ENCODE measurements at places on chromosomes 3 and 15.

DNA sequence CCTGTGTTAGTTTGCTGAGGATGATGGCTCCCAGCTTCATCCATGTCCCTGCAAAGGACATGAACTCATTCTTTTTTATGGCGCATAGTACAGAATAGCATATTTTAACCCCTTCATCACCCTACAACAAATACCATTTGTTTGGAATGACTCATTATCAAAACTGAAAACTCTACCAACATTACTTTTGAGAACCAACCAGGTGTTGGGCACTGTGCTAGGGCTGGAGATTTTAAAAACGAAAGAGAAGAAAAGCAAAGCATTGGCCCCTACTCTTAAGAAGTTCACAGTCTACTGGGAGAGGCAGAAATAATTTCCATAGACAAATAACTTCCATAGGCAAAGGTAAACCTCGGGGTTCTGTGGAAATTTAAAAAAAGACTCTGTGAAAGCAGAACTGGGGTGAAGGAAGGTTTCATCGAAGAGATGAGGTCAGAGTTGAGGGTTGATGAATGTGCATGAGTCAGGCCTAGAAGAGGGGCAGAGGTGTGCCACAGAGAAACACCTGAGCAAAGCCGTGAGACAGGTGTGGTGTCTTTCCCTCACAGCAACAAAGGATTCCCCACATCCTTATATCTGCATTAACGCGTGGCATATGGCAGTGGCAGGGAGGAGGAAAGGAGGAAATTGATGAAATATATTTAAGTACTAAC is 51.0 kb downstream of the MCF2L2 start:
- DNase-seq, result peak; percentile 81

DNA sequence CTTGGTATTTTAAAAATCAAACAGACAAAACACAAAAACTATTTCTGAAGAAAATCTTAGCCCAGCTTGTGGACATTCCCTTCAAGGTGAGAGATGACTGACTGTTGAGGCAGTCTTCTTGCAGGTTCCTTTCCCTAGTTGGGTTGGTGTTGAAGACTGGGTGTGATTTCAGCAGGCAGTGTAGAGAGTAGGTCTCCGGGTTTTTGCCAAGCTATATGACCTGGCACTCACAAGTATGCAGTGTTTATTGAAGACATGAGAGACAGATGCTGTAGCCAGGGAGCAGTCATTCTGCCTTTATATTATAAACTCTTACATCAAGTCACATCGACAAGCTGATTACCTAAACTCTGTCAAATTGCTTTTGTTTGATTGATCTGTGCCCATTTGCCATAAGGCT is 17.5 kb downstream of the SENP8 start:
- no peak for DNase-seq

DNA sequence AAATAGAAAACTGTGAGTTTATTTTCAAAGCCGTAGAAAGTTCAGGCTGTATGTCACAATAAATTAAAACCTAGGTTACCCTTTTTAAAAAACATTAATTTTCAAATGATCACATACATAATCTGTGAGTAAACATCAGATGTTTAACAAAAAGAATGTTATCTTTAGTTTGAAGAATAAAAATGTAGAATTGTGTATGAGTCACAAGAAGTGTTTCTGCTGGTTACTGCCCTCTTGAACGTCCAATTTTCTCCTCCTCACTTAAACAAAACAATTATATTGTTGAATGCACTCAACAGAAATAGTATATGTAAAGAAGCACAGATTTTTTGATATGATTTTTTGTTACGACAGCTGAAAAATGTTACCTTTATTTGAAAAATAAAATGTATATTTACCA is 855.1 kb downstream of the ROBO1 start:
- DNase-seq, result no peak

GRCh38 chr3:112984485-112984884 is 6.3 kb upstream of the GTPBP8 start:
- peak; percentile 63 for DNase-seq

- DNase-seq, result no peak
These were observed 1.4 kb downstream of the GYG1 start for GRCh38 chr3:148992635-148993255.

DNA sequence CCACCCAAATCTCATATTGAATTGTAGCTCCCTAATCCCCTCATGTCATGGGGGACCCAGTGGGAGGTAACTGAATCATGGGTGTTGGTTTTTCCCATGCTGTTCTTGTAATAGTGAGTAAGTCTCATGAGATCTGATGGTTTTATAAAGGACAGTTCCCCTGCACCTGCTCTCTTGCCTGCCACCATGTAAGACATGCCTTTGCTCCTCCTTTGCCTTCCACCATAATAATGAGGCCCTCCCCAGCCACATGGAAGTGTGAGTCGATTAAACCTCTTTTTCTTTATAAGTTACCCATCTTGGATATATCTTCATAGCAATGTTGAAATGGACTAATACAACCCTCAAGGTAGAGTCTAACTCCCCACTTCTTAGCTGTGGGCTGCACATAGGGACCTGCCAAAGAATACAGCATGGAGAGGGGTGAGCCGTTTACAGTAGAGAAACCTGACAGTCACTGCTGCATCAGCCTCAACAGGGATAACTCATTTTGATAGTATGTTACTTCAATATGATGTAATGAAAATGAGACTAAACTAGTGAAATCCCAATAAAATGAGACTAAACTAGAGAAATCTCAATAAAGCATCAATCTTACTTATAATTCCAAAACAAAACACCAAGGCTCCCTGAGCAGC is 117.3 kb downstream of the TNIK start:
- no peak for DNase-seq

DNA sequence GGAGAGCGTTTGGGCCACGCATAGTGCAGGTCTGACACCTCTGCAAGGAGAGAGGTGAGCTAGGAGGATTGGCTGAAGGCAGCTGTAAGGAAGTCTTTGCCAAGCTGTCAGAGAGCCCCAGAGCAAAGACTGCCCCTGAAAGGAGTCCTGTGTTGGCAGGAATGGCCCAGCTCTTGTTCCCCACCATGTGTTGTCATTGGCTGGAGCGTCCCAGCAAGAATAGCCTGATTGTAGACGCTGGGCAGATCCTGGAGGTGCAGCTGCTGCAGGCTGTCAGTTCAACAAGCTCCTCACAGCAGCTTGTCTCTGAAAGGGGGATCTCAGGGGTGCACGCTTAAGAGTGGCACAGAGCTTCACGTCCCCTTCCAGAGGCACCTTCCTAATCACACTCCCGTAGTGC is 237.6 kb downstream of the FEZF2 start:
- DNase-seq, result no peak

GRCh38 chr3:193377591-193377990 is 962 bp downstream of the ATP13A5 start:
- no peak for DNase-seq

GRCh38 chr3:23810343-23811184 is 4.8 kb downstream of the UBE2E1 start:
- DNase-seq, result no peak

GRCh38 chr3:61853912-61854311 is 292.5 kb downstream of the PTPRG start:
- DNase-seq, result no peak

GRCh38 chr3:43286115-43286840 is at the start of gene SNRK:
SNRK (plus strand) TSS chr3:43286540; CDS start chr3:43303204, 16,664 bp downstream.
- peak; percentile 50 for DNase-seq

- DNase-seq, result no peak
These were observed 423.5 kb downstream of the TUSC7 start for GRCh38 chr3:117133066-117133465.

- no peak for DNase-seq
These were observed 44.6 kb downstream of the TRIM71 start for GRCh38 chr3:32862247-32862935.

DNA sequence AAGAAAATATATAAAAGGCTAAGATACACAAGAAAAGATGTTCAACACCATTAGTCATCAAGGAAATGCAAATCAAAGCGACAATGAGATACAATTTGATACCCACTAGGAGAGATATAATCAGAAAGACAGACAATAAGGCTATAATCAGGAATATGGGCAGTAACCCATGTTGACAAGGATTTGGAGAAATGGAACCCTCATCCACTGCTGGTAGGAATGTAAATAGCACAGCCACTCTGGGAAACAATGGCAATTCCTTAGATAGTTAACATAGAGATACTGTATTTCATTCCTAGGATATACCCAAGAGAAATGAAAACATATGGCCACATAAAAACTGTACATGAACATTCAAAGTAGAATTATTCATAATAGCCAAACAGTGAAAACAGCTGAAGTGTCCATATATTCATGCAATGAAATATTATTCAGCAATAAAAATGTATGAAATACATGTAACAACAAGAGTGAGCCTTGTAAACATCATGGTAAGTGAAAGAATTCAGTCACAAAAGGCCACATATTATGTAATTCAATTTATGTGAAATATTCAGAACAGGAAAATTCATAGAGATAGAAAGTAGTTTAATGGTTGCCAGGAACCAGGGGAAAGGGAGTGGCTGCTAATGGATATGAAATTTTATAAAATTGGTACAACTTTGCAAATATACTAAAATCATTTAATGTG is 18.2 kb upstream of the COL8A1 start:
- no peak for DNase-seq

GRCh38 chr15:34942363-34942762 is 27.2 kb downstream of the AQR start:
- DNase-seq, result no peak

- DNase-seq, result no peak
These were observed 16.5 kb downstream of the LIPC start for GRCh38 chr15:58448331-58448730.

GRCh38 chr3:173659972-173660371 is 262.4 kb downstream of the NLGN1 start:
- no peak for DNase-seq

- DNase-seq, result peak; percentile 51
These were observed 517.3 kb downstream of the MECOM start for GRCh38 chr3:169146179-169146665.

DNA sequence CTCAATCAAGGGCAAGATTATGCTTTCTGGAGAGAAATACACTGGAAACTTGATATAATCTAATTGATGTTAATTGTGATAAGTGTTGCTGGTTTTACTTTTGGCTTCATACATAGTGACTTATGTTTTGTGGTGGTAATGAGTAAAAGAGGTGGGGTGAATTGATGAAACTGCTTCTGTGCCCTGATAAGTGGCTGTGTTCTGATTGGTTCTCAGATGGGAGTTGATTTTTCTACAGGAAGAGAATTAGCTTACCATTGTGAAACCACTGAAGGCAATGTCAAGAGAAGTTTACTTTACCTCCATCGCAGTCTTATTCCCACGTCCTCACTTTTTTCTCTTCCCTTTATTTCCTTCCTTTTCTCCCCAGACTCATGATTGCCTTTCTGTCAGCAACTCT is 23.8 kb downstream of the TMEM45A start:
- no peak for DNase-seq

DNA sequence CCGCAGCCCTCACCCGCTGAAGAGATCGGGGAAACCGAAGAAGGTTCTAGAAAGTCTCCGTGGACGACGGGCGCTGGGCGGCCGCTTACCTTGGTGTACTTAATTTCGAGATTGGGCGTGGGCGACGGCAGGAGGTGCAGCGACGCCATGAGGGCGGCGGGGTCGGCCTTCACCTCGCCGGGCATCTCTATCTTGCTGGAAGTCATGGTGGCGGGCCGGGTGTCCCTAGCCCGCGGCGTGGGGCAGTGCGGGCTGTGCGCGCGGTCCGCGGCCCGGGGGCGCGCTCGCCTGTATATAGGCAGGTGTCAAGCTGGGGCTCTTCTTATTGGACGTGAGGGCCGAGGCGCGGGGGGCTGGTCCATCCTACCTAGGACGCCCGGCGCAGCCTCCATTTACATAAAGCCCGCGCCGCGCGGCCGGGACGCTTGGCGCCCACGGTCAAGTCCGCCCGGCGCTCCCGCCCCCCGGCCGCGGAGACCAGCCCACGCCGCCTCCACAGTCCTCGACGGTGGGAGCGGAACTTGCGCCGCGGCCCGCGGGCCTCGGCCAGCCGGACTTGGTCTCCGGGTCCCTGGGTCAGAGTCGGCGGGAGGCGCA is at the start of gene ALDH1A2:
Gene ALDH1A2, minus strand, starts transcription at position 267 of the 597 bp plus-strand sequence. Its CDS starts 61 bp downstream, at position 206.
- no peak for DNase-seq

- DNase-seq, result no peak
These were observed 16.9 kb upstream of the FSIP1 start for GRCh38 chr15:39799552-39800011.

DNA sequence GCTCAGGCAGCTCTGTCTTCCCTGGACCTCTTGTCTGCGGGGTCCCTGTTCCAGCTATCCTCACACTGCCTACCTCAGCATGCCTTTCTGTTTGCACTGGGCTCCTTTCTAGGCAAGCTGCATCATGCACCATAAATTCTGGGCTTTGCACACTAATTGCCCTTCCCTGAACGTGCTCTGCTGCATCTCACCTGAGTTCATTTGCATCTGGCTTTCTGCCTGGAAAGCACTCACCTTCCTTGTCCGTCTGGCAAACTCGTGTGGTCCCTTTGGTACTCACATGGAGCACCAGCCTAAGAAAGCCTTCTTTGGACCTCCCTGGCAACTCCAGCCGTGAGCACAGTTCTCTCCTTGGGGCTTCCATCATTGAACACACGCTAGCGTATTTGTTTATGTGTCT is 365.6 kb downstream of the SV2B start:
- DNase-seq, result peak; percentile 42

GRCh38 chr15:40775007-40775406 is 5.2 kb downstream of the C15orf62 start:
- no peak for DNase-seq

DNA sequence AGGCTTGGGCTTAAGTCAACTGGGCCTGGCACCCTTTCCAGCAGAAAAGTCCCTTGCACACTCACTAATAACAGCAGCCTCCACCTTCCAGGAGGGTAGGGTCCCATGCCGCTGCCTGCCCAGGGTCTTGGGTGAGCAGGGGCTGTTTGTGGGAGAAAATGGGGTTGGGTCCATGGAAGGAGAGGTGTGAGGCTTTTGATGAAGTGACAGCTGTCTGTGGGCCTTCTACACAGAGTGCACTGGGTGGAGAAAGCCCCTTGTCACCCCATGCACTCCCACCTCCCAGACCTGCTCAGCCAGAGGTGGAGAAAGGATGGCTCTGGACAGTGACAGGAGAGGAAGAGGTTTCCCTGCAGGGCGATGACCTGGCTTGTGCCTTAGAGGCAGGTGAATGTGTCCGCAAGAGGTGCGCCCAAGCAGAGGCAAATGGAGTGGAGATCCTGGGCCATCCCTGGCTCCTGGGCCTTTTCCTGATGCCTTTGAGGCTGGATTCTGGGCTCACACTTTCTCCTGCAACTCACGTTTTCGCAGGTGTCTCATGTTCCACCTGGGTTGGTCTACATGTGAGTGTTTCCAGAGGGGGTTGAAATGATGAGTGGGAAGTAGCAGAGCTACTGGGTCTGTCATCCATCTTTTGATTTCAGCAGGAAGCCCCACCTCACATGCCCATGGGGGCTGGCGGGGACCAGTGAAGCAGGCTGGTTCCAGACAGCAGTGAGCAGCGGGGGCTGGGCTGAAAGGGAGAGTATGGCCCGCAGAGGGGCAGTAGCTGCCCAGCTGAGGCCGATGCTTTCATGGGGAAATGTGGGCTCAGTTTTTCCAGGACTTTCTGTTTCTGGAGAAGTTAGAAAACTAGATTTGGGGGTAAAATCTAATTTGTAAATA is 85.2 kb upstream of the PRR23E start:
- no peak for DNase-seq

DNA sequence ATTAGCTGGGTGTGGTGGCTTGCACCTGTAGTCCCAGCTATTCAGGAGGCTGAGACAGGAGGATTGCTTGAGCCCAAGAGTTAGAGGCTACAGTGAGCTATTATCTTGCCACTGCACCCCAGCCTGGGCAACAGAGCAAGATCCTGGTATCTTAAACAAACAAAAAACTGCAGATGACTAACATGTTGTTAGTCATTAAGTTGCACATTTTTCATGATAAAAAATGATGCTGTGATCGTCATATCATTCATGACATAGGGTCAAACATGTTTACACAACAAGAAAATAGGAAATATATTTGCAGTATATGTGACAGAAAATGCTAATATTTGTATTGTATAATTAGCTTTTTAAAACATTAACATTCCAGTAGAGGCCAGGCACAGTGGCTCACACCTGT is 20.2 kb upstream of the DAPK2 start:
- no peak for DNase-seq

All from NCI-H2107 (cell line).